ENCODE measurements at places on chromosomes 2 and 18.

DNA sequence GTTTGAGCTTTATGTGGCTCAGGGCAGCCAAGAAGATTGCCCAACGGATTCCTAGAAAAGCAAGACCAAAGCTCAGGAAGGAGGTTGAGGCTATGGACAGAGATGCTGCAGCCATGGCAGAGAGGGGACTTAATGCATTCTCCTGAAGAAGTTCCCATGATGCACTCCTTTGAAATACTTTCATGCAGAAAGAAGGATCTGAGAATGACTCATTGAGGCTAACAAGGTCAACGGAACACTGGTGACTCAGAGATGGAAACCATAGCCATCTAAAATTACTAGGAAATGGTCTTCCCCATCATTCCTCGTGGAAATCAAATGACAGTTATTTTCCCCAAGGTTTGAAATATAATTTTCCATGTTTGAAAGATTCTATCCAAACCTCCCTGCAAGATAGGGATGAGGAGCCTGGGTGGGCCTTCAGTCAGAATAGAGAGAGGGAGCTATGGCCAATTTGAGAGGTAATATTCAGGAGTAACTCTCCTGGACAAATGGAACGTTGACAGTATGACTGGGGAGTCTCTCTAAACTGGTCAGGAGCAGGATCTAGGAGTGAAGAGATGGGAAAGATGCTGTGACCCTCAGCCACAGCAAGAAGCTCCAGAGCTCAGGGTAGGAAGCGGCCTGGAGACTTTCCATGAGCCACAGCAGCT is 63.0 kb downstream of the REEP1 start:
- no peak for DNase-seq

GRCh38 chr2:160375802-160376469 is 117.7 kb downstream of the RBMS1 start:
- DNase-seq = no peak

DNA sequence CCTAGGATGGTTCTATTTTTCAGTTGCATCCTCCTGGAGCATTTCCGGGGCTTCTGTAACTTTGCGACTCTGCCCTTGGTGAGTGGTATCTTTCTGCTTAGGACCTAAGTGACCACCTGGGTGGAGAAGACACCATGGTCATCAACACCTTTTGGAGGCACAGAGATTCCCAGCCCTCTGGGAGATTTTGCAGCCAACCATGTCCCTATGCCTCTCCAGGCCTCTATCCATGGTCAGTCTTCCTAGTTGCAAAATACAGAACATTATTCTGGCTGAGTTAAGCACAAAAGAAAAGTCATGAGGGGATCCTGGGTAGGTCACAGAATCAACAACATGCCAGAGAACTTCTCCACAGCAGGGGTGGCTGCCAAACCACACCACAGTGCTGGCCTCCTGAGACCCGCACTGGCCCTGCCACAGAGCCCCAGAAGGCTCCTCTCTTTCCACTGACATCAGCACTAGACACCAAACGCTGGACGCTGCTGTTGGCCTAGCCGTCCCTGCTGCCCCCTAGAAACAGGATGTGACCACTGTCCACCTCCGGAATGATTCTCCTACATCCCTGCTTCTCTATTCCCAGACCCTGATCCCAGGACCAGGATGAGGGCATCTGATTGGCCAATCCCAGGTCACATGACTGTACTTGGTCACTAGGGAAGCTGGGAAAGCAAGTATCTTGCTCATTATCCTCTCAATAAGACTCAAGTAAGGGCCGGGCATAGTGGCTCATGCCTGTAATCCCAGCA is 47.7 kb downstream of the SMAD7 start:
- DNase-seq = no peak

GRCh38 chr2:103169861-103170260 is 408.0 kb downstream of the TMEM182 start:
- no peak for DNase-seq

GRCh38 chr2:110780461-110780860 is 48.1 kb downstream of the ACOXL start:
- DNase-seq = no peak

DNA sequence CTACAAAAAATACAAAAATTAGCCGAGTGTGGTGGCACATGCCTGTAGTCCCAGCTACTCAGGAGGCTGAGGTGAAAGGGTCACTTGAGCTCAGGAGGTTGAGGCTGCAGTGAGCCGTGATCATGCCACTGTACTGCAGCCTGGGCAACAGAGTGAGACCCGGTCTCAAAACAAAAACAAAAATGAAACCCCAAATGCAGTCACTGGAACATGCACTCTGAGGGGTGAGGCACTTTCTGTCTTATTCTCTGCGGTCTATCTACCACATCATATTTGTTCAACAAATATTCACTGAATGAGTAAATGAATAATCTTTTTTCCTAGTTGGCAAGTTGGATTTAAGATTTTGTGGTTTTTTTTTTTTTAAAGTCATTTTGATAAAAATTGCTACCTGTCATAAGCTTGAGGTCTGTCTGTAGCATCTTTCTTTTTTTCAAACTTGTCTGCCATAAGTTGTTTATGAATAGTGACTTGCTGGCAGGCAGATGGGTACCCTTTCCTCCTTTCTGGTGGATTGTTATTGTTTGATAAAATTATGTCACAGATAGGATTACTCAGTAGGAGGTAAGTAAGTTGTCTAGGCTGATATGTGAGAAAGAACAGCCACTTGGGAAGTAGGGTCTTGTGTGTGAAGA is 11.8 kb downstream of the CHRNA1 start:
- no peak for DNase-seq

DNA sequence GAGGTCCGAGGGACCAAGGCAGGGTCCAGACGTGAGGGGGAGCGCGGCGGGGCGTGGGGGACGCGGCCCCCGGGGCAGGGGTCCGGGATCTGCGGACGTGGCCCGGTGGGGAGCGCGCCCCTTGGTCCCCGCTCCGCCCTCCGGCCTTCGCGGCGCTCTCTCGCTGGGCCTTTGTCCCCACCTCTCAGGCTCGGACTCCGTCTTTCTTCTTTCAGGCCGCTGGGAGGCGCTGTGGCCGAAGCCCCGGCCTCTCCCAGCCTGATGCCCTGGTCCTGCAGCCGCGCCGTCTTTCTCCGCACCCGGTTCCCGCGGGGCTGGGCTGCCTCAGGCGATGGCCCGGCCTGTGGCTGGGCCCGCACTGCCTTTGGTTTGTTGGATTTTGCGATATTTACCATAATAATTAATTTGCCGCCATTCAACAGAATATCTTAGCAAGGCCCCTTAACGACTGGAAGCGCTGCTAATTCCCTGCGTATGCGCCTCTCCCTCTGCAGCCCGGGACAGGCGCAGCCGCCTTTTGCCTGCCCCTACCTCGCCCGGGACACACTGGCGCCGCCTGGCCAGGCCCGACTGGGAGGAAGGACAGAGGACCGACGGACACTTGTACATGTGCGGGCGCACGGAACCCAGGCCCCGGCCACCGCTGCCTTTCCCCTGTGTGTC is 10.8 kb downstream of the SIX3 start:
- DNase-seq = no peak

GRCh38 chr2:160267022-160267421 is 67.0 kb upstream of the ITGB6 start:
- DNase-seq = no peak

GRCh38 chr18:54774423-54774822 is 53.9 kb upstream of the RAB27B start:
- DNase-seq = no peak

- no peak for DNase-seq
Observed at GRCh38 chr2:110712737-110713136, 19.6 kb upstream of the ACOXL start.

GRCh38 chr2:177914247-177914646 is 158.3 kb downstream of the PDE11A start:
- DNase-seq = no peak

DNA sequence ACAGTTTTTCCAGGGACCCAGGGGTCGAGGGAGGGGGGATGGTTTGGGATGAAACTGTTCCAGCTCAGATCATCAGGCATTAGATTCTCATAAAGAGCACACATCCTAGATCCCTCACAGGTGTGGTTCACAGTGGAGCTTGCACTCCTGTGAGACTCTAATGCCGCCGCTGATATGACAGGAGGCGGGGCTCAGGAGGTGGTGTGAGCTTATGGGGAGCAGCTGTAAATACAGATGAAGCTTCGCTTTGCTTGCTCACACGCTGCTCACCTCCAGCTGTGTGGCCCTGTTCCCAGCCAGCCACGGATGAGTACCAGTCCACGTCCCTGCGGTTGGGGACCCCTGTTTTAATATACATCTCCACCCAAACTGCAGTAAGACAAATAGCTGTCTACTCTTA is 204.2 kb downstream of the AGAP1 start:
- DNase-seq = no peak

Data from stimulated activated CD4-positive, alpha-beta T cell treated with anti-CD3 and anti-CD28 coated beads, Interleukin-1b, Interleukin-23, amount 100 ng/mL, for 1 hour (primary cell).